Right renal cortex interstitium (tissue), 3 donors: ENCODE measurements at places on chromosomes 7 and 10. TPM values are rescaled to one million over a fixed set of nuclear protein-coding genes. Genes with fewer than 3 reads are reported as not detected.

The PRSS37 gene
- 0.08 TPM for polyA plus RNA-seq

GRCh38 chr7:111783854-111784253 is 221.6 kb upstream of the IMMP2L start:
- DNase-seq = no peak

The COBL gene
- 23.3 TPM for polyA plus RNA-seq

DNA sequence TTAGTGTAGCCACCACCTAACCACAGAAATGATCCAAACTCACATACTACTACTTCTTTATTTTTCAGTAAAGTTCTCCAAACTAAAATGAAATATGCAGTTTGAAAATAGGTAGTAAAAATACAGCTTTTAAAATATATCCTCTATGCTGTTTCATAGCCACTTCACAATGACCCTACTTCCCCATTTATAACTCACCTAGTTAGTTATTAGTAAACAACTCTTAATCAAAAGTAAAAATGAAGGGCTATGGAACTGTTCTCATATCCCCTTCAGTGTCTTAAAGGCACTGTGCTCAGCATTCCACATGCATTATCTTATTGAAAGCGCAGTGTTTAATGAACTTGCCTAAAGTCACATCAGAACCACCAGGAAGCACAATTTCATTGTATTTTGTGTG is 43.5 kb downstream of the KMT2C start:
- no peak for DNase-seq
